ENCODE measurements at places on chromosomes 13 and 19.

GRCh38 chr13:46313432-46314257, 73.4 kb downstream of the RUBCNL start:
- DNase-seq: no peak

- no peak for DNase-seq
These were observed 46.9 kb downstream of the FNDC3A start for GRCh38 chr13:49022472-49023144.

DNA sequence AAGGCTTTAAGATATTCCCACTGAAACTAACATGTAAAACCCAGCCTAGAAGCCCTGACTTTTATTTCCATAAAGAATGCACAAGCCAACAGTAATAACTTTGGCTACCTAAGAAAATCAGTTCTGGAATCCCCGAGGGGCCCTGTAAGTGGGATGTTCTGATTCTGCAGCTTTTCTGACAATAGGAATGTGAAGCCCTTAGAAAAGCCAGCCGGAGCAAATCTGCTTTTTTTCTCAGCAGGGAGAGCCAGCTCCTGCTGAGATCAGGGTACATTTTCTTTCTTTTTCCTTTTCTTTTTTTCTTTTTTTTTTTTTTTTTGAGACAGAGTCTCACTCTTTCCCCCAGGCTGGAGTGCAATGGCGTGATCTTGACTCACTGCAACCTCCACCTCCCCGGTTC, 8.0 kb upstream of the GARRE1 start:
- DNase-seq: no peak

GRCh38 chr19:13078897-13079541, 23.6 kb downstream of the LYL1 start:
- no peak for DNase-seq

DNA sequence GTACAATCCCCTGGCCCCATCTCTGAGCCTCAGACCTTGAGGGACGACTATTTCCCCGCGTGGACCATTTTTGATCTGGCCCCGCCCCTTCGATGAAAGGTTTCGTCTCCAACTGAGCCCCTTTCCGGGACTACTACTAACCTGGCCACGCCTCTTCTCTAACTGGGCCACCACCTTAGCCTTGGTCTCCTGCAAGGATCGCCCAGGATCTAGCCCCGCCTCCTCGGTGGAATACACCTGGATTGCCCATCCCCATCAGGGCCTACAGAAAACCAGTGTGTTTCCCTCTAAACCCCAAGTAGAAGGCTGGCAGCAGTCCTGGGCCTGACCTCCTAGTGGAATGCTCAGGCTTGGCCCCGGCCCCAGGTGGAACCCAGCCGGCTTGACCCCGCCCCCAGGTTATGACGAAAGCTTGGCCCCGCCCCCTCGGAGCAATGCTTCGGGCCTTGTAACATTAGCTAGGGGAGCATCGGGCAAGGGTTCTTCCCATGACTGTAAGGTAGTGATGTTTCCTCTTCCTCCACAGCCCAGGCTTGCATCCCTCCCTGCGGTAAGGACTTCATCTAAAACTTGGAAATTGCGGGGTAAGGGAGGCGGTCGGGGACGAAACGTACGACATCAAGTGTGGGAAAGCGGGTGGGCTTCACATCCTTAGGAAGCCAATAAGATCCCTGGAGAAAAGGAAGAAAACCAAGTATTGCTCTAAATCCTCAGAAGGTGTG, 9.1 kb downstream of the SPACA6 start:
- DNase-seq: peak; percentile 31

- no peak for DNase-seq
These were observed 1.1 kb downstream of the FPR1 start for GRCh38 chr19:51750400-51751094.

GRCh38 chr19:48417421-48417820, 24.0 kb downstream of the GRIN2D start:
- DNase-seq: no peak
